ENCODE measurements at places on chromosomes 4 and X.
A peak's percentile ranks its signal among the peaks of the same experiment; 100 is the strongest.

DNA sequence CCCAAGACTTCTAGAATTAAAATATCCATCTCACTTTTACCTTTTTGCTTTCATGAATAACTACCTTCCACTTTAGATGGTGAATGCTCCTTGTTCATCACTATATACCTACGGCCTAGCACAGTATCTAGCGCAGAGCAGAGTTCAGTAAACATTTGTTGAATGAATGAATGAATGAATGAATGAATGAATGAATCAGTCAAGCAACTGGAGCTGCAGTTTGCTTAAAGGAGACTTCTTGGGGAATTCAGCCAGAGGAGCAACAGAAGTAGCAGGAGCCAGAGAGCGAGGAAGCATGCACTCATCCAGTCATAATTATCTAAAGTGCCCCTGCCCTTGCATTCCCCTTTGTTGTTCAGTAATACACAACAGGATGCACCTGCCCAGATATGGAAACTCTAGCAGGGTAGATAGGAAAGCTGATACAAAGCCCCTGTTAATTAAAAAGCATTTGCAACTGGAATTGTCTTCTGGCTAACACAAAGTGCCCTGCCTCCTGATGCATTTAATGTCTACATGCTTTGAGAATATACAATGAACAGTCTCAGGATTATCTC is 103.0 kb upstream of the MBNL3 start:
- DNase-seq, result no peak

GRCh38 chr4:107258359-107258758 is 222.2 kb upstream of the DKK2 start:
- no peak for DNase-seq

DNA sequence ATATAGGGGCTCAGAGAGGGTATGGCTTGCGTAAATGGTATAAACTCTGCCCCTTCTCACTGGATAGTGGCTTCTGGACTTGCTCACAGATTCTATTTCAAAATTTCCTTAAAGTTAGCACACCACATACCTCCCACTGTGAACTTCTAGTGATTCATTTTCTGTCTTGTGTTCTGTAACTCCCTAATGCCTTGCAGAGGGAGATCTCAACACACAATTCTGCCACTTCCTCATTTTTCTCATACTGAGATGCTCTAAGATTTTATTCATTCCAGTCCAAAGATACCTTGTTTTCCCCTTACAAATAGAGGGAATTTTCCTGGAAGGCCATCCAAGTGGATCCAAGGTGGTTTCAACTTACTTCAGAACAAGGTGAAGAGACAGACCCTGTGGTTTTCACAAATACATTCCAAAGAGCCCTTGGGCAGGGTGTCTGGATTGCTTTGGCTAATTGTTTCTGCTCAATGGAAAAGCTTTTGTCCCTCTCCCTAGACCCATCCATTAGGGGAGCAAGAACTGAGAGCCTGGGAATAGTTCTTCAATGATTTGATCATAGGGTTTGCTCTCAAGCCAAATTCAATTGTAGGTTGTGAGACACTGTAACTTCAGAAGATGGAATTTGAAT is 52.1 kb upstream of the CAPN6 start:
- DNase-seq, result no peak

DNA sequence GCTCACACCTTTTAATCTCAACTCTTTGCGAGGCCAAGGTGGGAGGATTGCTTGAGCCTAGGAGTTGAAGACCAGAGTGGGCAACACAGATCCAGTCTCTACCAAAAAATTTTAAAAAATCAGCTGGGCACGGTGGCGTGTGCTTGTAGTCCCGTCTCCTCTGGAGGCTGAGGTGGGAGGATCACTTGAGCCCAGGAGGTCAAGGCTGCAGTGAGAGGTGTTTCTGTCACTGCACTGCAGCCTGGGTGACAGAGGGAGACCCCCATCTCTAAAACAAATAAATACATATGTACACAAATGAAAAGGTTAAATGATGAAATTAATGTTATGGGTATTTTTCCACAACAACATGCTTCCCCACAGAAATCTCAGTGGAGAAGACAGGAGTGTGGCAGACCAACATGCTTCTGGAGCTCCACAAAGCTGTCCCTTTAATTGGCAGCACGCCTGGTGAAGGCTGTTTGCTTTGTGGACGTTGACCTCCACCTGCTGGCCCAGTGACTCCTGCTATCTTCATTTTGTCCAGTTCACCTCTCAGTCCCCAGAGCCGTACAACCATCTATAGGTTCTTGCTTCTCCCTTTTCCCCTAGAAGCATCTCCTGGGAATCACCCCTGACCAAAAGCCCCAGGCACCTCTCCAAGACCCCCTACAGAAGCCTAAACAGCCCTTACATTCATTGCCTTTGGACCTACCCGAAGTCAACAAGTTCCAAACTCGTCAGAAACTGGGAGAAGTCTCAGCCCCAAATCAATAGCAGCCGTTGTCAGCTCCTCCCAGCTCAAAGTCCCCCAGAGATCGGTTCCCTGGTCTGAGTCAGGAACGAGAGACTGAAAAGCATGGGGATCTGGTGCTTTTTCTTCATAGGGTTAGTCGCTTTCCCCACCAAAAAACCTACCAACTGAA is 36.4 kb upstream of the CD99 start:
- peak; percentile 77 for DNase-seq

GRCh38 chrX:136781180-136781797 is 557 bp upstream of the ARHGEF6 start:
- no peak for DNase-seq

- DNase-seq, result no peak
Measured at GRCh38 chr4:179110356-179110755, 1668.1 kb upstream of the AGA start.

DNA sequence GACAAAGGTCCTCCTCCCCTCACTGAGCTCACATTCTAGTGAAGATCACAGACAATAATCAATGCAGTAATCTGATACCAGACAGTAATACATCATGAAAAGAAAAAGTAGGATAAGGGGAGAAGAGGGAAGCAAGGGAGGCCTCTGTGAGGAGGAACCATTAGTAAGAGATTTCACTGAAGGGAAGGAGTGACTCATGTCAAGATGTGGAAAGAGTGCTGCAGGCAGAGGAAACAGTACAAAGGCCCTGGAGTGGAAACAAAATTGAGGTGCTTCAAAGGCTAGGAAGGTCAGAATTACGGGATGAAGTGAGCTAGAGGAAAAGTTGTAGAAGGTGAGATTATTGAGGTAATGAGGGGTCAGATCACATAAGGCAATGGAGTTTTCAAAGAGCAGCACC is 38.1 kb downstream of the LAMTOR3 start:
- DNase-seq, result no peak

Measured in Caco-2 (cell line).